ENCODE measurements at places on chromosomes 16 and 17.
A peak's percentile ranks its signal among the peaks of the same experiment; 100 is the strongest.

- DNase-seq, result no peak
These were observed 3.2 kb downstream of the PRSS22 start for GRCh38 chr16:2854700-2855309.

GRCh38 chr16:53055541-53056391 is 975 bp downstream of the CHD9 start:
- no peak for DNase-seq

- no peak for DNase-seq
These were observed 38.9 kb upstream of the CMIP start for GRCh38 chr16:81405702-81406113.

- DNase-seq, result no peak
These were observed 6.3 kb downstream of the CDH5 start for GRCh38 chr16:66372898-66373155.

GRCh38 chr17:33964344-33964979 is 290.6 kb upstream of the CCL2 start:
- no peak for DNase-seq

DNA sequence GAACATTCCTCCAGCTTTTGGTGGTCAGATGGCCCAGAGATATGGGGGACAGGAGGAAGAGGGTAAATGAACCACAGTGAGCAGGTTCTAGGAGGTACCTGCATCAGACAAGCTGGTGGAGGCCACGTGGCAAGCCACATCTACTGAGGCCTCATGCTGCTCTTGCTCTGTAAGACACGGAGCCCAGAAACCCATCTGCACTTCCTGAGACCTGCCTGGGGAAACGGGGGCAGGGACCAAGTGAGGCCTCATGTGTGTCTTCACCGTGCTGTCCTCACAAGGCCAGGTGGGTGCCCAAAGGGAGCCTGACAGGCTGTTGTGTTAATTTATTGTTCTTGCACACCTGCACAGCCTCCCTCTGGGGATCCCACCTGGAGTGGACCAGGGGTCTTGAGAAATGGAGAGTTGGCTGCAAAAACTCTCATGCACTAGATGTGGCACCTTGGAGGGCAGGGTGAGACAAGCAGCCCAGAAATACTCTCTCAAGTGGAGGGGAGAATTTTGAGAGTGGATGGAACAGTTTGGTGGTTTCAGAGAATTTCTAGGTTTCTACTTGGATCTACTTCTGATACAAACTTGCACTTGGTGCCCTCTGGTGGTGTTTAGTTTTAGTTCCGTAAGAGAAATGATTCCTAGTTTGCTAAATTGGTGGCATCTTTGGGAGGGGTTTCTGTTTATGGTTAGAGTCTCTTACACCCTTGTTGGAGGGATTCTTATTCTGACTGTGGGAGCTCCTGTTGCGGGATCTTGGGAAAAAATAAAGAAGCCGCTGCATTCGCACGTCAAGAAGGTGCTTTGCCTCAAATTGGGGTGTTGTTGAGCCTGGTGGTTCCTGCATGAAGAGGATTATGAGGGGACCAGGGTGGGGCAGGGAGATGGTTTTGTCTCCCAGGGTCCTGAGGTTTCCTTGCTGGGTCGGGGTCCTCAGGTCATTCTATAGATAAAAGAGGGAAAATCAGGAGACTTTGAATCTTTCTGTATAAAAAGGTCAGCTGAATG is 47.5 kb downstream of the SLC6A2 start:
- no peak for DNase-seq

DNA sequence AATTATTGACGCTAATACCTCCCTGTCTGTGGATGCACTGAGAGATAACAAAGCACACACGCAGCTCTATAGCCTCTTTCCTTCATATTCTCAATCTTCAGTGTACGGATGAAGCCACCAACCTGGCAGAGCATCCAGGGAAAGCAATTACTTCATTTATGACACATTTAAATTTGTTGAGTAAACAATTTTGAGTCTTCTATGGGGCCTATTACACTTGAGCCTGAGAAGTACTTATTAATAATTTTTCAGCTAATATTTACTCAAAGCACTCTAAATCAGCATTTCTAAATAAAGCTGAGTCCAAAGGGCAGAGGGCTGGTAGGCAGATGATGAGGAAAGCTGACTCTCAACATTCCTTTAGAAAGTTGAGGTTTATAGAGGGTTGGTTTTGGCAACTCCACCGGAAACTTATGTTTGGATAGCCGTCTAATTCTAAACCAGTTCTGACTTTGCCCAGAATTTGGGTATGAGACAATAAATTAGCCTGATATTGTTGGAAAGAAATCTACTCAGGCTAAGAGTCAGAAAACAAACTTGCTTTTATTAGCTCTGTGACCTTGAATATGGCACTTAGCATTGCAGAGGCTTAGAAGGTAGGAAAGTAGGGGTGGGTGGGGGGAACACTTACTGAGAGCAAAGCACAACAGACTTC is 643.5 kb downstream of the CDH11 start:
- DNase-seq, result no peak

DNA sequence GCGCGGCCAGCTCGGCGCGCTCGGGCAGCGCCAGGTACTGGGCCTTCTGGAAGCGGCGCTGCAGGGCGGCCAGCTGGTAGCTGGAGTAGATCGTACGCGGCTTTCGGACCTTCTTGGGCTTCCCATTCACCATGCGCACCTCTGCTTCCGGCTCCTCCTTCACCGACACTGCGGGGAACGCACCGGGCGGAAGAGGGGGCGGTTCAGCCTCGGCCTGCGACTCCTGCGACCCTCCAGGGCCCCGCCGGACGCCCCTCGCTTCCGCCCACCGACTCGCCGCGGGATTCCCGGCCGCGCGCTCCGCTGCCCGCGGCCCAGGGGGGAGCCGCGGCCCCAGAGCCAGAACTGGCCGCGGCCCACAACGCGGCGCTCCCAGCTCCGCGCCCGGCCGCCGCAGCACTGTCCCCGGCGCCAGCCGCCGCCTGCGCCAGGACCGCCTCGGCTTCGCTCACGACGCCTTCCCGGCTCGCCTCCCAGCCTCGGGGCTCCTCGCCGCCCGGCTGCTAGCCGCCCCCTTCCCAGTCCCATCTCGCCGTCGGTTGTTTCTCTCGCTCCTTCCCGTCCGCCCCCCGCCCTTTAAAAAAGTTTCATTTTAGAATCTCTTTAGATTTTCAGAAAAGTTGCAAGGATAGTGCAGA is 1.5 kb downstream of the DLX3 start:
- DNase-seq, result no peak

- DNase-seq, result no peak
These were observed 32.7 kb downstream of the ZZEF1 start for GRCh38 chr17:4110152-4110551.

DNA sequence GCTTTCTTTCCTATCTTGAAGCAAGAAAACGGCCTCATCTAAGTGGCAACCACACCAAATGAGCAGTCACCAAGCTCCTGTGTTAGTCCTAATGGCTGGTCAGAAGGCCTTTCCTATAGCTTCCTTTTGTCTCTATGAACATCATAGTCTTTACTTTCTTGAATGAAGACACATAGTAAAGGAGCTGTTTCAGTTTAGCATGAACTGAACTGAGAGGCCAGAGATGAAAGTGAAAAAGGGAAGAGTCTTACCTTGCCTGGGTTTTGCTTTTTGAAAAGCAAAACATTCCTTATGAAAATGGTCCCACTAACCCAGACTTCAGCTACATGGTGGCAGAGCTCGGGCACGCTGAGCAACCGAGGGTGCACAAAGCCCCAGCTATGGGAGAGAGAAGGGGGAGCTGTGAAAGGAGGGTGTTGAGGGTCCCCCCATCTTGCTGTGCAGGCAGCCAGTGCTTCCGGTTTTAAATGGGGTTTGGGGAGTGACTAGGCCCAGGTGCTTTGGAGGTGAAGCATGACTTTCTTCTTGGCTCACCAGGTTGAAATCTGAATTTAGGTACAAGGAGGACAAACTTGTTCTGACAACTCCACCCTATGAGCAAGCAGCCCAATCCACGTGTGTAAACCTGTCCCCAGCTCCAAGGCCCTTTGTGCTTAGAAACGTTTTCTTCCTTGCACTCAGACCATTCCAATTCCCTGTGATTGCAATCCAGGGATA is 9.1 kb upstream of the PSMC3IP start:
- DNase-seq, result no peak

GRCh38 chr17:73340093-73340596 is 28.3 kb upstream of the CDC42EP4 start:
- DNase-seq, result no peak

DNA sequence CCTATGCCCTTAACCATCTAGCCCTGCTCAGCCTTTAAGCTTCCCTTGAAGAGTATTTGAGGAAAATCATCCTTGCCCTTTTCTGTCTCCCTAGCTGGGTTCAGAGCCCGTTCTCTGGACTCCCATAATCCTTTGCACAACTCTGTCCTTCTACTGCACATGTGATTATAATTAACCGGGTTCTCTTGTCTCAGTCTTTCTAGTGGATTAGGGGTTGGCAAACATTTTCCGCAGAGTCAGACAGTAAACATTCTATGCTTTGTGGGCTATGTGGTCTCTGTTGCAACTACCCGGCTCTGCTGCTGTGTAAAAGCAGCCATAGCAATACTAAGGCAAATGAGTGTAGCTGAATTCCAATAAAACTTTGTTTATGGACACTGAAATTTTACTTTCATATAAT is 80.0 kb downstream of the CDRT15 start:
- no peak for DNase-seq

GRCh38 chr16:77637940-77638339 is 84.4 kb upstream of the NUDT7 start:
- no peak for DNase-seq

DNA sequence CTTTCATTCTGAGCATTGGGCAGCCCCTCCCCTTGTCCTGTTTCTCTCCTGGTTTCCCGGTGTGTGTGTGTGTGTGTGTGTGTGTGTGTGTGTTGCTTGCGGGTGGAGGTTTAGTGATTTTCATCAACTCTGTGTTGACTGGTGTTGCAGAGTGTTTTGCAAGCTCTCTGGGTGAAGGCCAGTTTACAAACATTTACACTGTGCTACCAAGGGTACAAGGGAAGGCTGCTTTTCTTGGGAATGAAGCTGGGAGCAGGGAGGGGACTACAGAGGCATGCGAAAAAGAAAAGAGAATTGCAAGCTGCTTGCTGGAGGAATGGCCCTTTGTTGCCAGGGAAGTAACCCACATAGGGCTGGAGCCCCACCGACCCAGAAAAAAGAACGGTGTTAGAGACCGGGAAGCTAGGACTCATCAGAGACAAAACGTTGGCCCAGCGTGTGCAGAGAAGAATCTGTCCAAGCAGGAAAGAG is 29.6 kb downstream of the HS3ST3B1 start:
- DNase-seq, result no peak

DNA sequence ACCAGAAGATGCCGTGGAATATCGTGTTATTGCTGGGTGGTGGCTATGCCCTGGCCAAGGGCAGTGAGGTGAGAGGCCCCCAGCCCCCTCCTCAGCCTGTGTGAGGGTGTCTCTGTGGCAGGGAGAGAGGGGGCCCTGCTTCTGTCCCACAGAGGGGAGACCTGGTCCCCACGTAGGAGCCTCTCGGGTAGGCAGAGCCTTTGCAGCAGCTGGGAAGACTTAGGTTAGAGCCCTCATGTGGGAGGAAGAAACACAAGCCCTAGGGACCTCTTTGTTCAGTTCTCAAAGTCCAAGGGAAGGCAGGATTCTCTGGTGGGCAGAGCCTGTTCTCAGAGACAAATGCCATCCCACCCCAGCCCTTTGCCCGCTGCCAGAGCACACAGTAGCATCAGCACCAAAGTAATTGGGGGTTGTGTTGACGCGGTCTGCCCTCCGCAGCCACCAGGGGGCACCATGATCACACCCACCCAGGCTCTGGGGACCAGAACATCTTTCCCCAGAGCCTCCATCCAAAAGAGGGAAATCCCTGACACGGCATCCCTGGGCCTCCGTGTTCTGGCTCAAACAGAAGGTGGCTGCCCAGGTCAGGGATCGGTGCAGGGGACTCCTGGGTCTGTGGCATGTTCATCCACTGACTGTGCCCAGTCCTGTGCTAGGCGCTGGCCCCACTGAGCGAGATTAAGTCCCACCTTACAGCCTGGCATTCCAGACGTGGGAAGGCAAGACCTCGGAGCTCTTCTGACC is 11.5 kb upstream of the FOXN1 start:
- peak; percentile 45 for DNase-seq

GRCh38 chr16:82136956-82137821 is 32.8 kb downstream of the MPHOSPH6 start:
- no peak for DNase-seq

DNA sequence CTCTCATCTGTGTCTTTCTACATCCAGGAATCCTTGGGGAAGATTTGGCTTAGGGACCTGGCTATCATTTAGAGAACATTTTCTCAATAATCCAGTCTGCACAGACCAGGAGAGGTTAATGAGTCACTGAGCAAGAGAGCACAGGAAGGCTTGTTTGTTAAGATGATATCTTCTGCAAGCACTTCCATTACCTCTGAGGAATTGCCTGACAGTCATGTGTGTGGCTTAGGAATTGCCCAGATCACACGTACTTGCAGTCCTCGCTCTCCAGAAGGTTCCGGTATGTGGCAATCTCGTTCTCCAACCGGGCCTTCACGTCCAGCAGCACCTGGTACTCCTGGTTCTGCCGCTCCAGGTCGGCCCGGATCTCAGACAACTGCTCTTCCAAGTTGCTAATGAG is 3.3 kb downstream of the KRT37 start:
- no peak for DNase-seq

GRCh38 chr16:54936201-54936978 is 5.7 kb downstream of the IRX5 start:
- DNase-seq, result no peak

DNA sequence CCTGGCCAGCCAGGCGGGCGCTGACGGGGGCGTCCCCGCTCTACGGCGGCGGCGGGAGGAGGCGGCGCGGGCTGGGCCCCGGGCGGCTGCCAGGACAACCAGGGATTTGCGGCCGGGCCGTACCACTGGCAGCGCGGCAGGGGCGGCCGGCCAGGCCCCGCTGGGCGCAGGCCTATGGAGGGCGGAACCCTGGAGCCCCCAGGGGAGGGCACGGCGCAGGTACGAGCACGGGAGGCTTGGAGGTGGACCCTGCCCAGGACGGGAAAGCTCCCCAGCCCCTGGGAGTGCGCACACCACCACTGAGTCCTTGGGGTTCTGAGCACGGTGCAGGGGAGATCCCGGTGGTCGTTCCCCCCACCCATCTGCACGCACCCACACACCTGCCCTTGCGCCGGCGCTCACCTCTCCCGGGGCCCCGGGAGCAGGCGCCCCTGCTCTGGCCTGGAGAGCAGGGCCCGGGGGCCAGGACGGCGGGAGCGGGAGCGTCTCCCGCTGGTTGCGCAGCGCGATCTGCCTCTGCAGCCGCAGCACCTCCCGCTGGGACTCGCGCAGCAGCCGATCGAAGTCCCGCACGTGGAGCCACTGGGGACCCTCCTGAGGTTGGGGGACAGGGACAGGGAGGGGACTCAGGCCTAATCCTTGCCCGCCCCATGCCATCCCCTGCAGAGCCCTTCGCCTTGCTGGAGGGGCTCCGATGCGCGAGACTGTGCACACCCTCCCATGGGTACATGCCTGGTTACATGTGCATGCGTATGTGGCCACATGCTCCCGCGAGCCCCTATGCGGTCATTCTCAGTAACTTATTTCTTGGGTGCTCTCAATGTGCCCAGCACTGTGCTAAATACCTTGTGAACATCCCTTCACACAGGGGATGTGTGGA is 3.9 kb downstream of the TSPOAP1 start:
- DNase-seq, result no peak

- DNase-seq, result no peak
These were observed 486 bp downstream of the ZNF785 start for GRCh38 chr16:30585022-30585399.
